ENCODE measurements at places on chromosomes 3 and 15. TPM values are rescaled to one million over a fixed set of nuclear protein-coding genes. Genes with fewer than 3 reads are reported as not detected.

- DNase-seq, result no peak
These were observed 146.2 kb downstream of the NFKBIZ start for GRCh38 chr3:101995371-101996046.

GRCh38 chr3:15812183-15812582 is 14.4 kb upstream of the ANKRD28 start:
- no peak for DNase-seq

- peak; percentile 24 for DNase-seq
These were observed 34.4 kb downstream of the PAQR9 start for GRCh38 chr3:142929109-142929508.

- DNase-seq, result no peak
These were observed 357.7 kb downstream of the CLSTN2 start for GRCh38 chr3:140292684-140293083.

GRCh38 chr3:66076861-66077470 is 38.2 kb upstream of the MAGI1 start:
- DNase-seq, result no peak

- no peak for DNase-seq
These were observed 234.0 kb downstream of the NR2F2 start for GRCh38 chr15:96564546-96564945.

GRCh38 chr3:98650971-98651779 is 57.8 kb upstream of the CPOX start:
- no peak for DNase-seq

The GHRL gene
- total RNA-seq, result not detected

The ATP2B2 gene
- total RNA-seq, result 0.31 TPM

The FOXB1 gene
- total RNA-seq, result not detected

The VGLL3 gene
- total RNA-seq, result 6.4 TPM

The C15orf61 gene
- 25.9 TPM for total RNA-seq

The CCRL2 gene
- total RNA-seq, result 0.97 TPM

The AGTR1 gene
- 15.8 TPM for total RNA-seq
